Sigmoid colon (tissue), 7 donors: ENCODE measurements at places on chromosomes 3 and 15. TPM values are rescaled to one million over a fixed set of nuclear protein-coding genes. Genes with fewer than 3 reads are reported as not detected.

The FRMD4B gene
- 8.2 TPM for polyA plus RNA-seq

The CCR5 gene
- 3.9 TPM for polyA plus RNA-seq

The TPRG1 gene
- 0.23 TPM for polyA plus RNA-seq

The DUOXA2 gene
- 117 TPM for polyA plus RNA-seq

The CACNA1D gene
- 3.2 TPM for polyA plus RNA-seq

The SLC12A1 gene
- not detected for polyA plus RNA-seq

The C3orf85 gene
- 18.6 TPM for polyA plus RNA-seq

The CCDC13 gene
- 0.85 TPM for polyA plus RNA-seq

The GOLGA6L7 gene
- polyA plus RNA-seq, result not detected

The ULK4 gene
- 3.9 TPM for polyA plus RNA-seq

The CYP1A1 gene
- polyA plus RNA-seq, result 0.09 TPM

The ROPN1B gene
- polyA plus RNA-seq, result not detected

The GOLGA8G gene
- not detected for polyA plus RNA-seq
